GM12878 (cell line): ENCODE measurements at places on chromosomes 3 and 15.

DNA sequence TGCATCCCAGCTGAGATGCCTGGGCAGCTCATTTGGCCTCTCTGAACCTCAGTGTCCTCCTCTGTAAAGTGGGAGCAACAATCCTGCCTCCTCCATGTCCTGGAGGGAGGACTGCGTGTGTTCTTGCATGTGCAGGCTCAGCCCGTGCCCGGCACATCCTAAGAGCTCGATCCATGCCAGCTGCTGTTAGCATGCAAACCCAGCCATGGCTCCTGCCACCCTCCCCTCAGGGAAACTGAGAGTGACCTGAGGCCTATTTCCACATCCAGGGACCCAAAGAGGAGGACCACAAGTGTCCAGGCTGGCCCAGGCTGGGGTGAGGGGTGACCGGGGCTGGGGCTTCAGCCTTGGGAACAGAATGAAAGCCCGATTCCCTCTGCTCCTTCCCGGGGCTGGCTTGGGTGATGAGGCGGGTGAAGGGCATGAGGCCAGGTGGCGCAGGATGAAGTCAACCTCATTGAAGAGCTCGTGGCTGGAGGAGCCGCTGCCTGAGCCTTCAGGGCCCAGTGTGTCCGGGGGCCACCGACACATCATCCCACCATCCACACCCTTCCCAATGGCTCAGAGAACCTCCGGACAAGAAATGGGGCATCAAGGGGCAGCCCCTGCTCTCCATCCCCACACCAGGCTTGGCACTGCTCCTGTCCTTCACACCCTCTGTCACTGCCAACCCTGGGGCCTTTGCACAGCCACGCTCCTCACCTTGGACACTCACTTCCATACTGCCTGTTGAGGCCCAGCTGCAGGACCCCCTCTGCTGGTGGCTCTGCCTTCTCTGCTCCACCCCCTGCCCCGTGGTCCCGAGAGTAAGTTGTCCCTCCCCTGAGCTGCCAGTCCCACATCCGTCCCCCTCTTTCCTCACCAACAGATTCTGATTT is 42.5 kb downstream of the ADAMTS7 start:
- H3K27ac ChIP-seq, result no peak overlapping the region
- H3K4me1 ChIP-seq, result no peaks in the 10 kb centered on the region
- H3K36me3 ChIP-seq, result no peaks in the 10 kb centered on the region
- no peak overlapping the region for H3K4me3 ChIP-seq
- no peak for DNase-seq

DNA sequence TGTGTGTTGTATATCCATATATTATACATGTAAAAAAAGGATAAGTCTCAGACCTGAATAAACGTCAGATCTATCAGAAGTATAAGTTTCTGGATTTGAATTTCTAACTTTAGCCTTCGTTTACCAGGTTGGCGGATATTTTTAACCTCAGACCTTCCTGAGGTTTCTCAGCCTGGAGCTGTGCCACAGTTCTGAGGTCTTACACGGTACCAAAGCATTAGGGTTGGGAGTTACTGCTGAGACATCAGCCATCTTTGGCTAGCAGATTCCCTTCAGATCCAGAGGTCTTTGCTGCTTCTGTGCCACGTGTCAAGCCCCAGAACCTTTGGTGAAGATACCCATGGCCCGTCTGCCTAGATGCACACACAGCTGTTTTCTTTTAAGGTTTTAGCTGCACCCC is 84.7 kb downstream of the PPP2R3A start:
- peaks cover 3% of the 10 kb centered on the region for H3K27me3 ChIP-seq
- H3K4me1 ChIP-seq, result no peaks in the 10 kb centered on the region

- H3K36me3 ChIP-seq, result no peaks in the 10 kb centered on the region
- no peaks in the 10 kb centered on the region for H3K4me1 ChIP-seq
- no peaks in the 10 kb centered on the region for H3K27me3 ChIP-seq
Measured at GRCh38 chr3:31065765-31066164, 171.3 kb upstream of the GADL1 start.

DNA sequence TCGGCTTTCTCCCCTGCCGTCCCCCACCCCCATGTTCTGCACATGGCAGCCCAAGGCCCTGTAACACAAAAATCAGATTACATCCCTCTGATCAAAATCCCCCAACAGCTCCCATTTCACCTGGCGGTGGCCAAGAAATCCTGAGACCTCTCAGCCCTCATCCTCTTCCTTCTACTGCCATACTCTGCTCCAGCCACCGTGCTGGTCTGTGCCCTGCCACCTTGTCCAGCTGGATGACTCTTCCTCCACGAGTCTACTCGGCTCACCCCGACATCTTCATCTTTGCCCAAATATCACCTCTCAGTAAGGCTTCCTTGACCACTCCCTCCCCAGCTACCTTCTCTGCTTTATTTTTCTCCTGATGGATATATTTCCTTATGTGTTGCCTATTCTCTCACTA is 3.1 kb downstream of the CCDC51 start:
- DNase-seq, result no peak
- H3K4me1 ChIP-seq, result peaks cover 28% of the 10 kb centered on the region
- no peak overlapping the region for H3K4me3 ChIP-seq
- H3K27me3 ChIP-seq, result no peaks in the 10 kb centered on the region
- no peak overlapping the region; the same call in 1 of the 2 replicates for H3K27ac ChIP-seq

DNA sequence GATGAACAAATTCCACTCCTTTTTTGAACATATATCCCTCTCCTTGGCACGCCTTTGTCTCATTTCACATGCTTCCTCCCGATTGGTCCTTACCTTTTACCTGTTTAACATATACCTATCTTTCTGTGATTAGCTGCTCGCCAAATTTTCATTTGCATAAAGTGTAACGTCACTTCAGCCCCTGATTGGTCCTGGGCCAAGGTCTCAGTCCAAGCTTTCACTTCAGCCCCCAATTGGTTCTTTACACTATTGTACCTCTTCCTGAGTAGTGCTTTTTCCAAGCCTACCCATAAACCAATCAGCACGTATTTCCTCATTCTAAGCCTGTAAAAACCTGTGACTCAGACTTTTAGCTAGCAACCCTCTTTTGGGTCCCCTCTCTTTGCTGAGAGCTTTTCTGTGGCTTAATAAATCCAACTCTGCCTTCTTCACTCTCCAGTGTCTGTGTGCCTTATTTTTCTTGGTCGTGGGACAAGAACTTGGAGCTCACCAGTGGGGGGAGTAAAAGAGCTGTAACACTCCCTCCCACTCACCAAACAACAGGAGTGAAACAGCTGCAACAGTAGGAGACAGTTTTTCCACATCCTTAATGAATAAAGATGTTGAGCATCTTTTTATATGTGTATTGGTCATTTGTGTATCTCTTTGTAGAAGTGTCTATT is 584 bp upstream of the XCR1 start:
- H3K4me1 ChIP-seq, result peaks cover 19% of the 10 kb centered on the region
- no peak overlapping the region for H3K4me3 ChIP-seq
- H3K27me3 ChIP-seq, result no peaks in the 10 kb centered on the region
- DNase-seq, result no peak

DNA sequence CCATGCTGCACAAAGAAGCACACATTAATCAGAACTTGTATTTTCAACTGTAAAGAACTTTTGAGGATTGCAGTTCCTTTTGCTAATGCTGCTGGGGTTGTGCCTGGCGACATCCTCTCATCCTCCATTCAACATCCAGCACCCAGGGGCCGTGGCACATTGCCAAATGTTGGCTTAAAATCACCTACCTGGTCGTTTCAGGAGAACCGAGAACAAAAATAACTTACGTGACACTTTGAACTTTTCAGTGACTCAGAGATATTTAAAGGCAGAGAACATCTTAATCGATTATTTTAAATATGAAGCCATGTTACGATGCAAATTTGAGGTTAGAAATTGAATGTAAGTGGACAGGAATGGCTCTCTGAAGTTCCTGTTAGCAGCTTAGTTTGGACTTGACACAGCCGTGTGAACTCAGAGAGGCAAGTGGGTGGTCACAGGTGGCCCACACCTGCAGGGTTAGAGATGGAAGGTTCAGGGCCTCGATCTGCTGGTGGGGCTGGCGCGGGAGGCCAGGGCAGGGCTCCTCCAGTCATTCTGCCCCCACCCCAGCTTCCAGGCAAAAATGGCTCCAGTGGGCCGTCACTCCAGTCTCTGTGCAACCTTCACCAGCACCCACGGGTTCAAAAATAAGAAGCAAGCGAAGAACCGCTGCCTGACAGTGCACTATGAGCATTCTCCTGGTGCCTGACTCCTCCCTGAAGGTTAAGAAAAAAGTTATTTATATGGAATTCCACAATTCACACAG is 12.2 kb downstream of the LRRK1 start:
- H3K27me3 ChIP-seq, result no peaks in the 10 kb centered on the region
- H3K4me3 ChIP-seq, result peak overlapping the region; percentile 16; the same call in 1 of the 2 replicates
- H3K36me3 ChIP-seq, result peaks cover 9% of the 10 kb centered on the region
- DNase-seq, result no peak
- H3K4me1 ChIP-seq, result peaks cover 76% of the 10 kb centered on the region

DNA sequence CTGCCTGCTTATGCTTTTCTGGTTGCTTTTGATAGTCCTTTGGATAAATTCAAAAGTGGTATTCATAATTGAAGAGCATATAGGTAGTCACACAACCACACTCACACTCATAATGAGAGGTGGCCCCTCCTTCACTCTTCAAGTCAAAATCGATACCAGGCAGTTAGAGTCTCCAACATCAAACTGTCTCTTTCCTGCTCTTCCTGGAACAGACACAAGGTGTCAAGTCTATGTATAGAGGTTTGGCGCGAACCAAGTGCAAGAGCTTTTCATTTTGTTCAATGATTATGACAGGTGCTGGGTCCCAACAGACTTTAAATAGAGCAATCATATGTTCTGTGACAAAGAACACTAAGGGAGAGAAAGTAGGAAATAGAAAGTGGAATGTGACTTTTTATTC is 29.9 kb upstream of the RGMA start:
- H3K4me1 ChIP-seq, result no peaks in the 10 kb centered on the region
- no peak overlapping the region for H3K27ac ChIP-seq
- no peak for DNase-seq
- H3K4me3 ChIP-seq, result no peak overlapping the region
- H3K27me3 ChIP-seq, result no peaks in the 10 kb centered on the region

DNA sequence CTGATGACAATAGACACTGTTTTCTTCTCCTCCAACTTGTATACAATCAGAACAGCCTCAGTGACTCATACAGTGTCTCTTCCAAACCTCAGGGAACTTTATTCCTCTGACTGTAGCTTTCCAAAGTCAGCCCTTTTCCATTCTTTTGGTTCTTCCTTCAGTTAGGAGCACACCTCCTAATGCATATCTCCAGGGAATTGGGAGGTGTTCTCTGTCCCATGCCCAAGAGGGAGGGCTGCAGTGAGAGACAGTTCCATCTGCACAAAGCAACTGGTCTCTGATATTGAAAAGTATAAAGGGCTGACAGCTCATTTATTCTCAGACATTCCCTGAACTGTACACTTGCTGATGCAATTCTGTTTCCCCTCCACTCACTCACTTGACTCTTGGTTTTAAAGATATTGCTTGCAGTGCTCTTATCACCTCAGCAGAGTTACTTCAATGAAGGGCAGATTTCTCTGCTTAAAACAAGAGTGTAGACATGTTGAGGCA is 337.8 kb upstream of the TBC1D5 start:
- no peaks in the 10 kb centered on the region for H3K27me3 ChIP-seq
- DNase-seq, result no peak
- no peak overlapping the region for H3K27ac ChIP-seq
- no peaks in the 10 kb centered on the region for H3K4me1 ChIP-seq

GRCh38 chr3:178117641-178118040 is 418.6 kb upstream of the KCNMB2 start:
- H3K4me3 ChIP-seq, result no peak overlapping the region
- no peaks in the 10 kb centered on the region for H3K36me3 ChIP-seq
- H3K27ac ChIP-seq, result no peak overlapping the region

DNA sequence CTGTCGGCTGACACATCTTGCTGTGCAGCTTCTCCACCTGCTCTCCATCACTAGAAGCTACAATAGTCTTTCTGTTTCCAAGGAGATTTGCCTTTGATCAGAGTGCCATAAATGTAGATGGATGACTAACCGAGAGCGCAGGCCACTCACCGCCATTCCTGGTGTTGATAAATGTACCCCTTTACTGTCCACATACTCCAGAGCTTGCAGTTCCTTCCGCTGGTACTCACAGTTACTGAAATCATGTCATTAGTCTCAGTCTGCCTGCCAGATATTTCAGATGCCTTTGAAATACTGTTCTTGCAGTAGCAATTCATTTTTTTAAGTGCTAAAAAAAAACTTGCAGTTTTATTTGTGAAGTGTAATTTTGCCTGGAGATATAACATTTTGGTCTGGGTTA is 72.3 kb downstream of the BLM start:
- no peak for DNase-seq
- no peak overlapping the region for H3K4me3 ChIP-seq
- no peaks in the 10 kb centered on the region for H3K27me3 ChIP-seq
- peaks cover 11% of the 10 kb centered on the region for H3K4me1 ChIP-seq
- H3K36me3 ChIP-seq, result peaks cover 12% of the 10 kb centered on the region; the same call in 1 of the 2 replicates
- no peak overlapping the region for H3K27ac ChIP-seq

- no peaks in the 10 kb centered on the region for H3K27me3 ChIP-seq
- DNase-seq, result no peak
- H3K36me3 ChIP-seq, result no peaks in the 10 kb centered on the region
- no peak overlapping the region for H3K4me3 ChIP-seq
Measured at GRCh38 chr3:62625268-62625667, 249.9 kb downstream of the CADPS start.

DNA sequence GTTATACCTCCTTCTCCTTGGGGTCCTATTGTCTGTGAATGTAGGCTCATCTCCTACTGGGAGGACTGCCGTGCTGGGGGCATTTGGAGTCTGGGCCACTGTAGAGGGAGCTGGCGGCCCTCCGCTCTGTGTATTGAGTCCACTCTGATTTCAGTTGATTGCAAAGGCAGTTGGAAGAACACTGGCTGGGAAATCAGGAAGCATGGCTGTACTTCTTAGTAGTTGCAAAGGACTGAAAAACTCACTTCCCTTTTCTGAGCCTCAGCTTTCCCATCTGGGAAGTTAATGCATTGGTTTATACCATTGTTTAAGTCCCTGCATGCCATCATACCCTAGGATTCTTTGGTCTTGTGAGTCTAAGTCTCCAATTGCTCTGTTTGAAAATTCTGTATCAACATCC is 46.7 kb downstream of the TMED3 start:
- H3K27me3 ChIP-seq, result no peaks in the 10 kb centered on the region
- DNase-seq, result no peak
- H3K27ac ChIP-seq, result no peak overlapping the region
- H3K4me1 ChIP-seq, result peaks cover 4% of the 10 kb centered on the region; the same call in 1 of the 2 replicates
- H3K4me3 ChIP-seq, result no peak overlapping the region
- no peaks in the 10 kb centered on the region for H3K36me3 ChIP-seq

DNA sequence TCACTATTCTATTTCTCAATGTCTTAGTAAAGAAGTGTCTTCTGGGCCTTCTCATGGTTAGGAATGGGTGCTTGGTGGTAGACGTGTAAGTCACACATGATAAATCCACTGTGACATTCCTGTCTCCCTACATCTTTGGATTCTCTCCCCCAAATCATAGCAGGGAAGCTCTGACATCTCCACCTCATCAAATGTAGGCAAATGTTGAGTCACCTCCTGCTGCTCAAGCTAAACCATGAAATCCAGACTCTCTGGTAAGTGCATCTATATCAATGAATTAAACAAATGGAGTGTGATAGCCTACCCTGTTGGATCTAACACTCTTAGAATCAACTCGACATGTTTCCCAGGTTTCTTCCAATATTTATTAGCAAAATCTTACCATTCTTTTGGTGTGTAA is 42.8 kb upstream of the RPL35A start:
- H3K27ac ChIP-seq, result no peak overlapping the region
- no peak overlapping the region for H3K4me3 ChIP-seq

GRCh38 chr3:71542521-71543370 is 40.8 kb downstream of the FOXP1 start:
- no peaks in the 10 kb centered on the region for H3K4me1 ChIP-seq
- H3K36me3 ChIP-seq, result no peaks in the 10 kb centered on the region
- H3K27me3 ChIP-seq, result peaks cover 15% of the 10 kb centered on the region
- no peak overlapping the region for H3K27ac ChIP-seq
- H3K4me3 ChIP-seq, result no peak overlapping the region

- DNase-seq, result no peak
- H3K4me3 ChIP-seq, result no peak overlapping the region
- peaks cover 7% of the 10 kb centered on the region; the same call in 1 of the 2 replicates for H3K36me3 ChIP-seq
- peaks cover 32% of the 10 kb centered on the region for H3K4me1 ChIP-seq
- H3K27me3 ChIP-seq, result no peaks in the 10 kb centered on the region
- H3K27ac ChIP-seq, result no peak overlapping the region
Measured at GRCh38 chr15:85621094-85621493, 173.6 kb downstream of the KLHL25 start.
